Activated gamma-delta T cell treated with anti-CD3 and anti-CD28 coated beads, Interleukin-2, amount 50 U/mL, for 16 hours (primary cell): ENCODE measurements at places on chromosomes 5 and 9.

- no peak for DNase-seq
Observed at GRCh38 chr5:107555425-107556090, 115.2 kb downstream of the EFNA5 start.

DNA sequence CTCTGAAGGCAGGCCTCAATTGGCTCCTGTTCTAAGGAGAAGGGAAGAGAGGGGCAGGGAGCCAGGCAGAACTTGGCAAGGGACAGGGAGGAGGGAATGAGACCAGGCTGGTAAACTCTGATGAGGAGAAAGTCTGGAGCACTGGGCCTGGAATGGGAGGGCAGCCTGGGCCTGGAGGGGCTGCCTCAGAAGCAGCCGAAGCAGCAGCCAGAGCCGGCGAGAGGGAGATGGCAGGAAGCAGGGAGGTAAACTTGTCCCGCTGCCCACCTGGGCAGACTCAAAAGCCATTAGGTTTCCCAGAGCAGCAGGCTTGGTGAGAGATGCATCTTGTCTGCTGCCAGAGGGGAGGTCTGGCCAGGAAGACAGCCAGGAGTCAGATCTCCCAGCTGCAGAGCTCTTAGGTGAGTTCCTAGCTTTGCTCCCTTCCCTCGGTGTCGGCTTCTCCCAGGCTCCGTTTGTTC lies 37.0 kb upstream of the CRB2 start:
- no peak for DNase-seq

- DNase-seq: no peak
Observed at GRCh38 chr9:437574-438001, 222.9 kb downstream of the DOCK8 start.

DNA sequence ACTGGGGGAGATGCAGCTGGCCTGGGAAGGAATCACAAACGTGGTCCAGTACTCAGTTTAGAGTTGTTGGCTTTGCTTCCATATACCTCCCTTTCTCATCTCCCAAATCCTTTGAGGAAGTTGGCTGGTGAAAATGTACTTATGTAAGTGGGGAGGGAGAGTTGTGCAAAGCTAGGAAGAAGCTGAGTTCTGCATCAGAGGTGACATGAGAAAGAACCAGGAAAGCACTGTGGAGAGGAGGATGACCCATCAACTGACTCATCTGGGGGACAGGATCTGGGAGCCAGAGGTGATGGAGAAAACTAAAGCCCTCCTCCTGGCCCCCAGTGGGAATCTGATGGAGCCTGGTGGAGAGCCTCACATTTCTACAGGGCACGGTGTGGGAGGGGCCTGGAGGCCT lies 16.2 kb downstream of the KCNMB1 start:
- no peak for DNase-seq
